ENCODE measurements at places on chromosomes 3 and 15.
A peak's percentile ranks its signal among the peaks of the same experiment; 100 is the strongest.

DNA sequence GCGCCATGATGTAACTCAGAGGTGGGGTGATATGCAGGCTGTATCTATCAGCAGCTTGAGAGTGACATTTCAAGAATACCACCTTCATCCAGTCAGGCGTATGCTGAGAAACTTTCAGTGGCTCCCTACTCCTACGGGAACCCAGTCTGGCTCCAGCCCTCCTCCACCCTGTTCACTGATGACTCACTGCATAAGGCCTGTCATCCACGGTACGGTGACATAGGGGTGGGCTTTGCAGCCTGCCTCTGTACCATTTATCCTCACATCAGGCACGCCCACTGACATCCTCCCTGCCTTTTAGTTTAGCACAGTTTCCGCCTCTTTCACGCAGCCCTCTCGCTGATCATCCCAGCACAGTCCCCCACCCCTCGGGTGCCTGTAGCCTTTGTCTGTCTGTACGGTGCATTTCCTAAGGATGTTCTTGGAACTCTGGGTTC, 11.7 kb downstream of the PXYLP1 start:
- peak; percentile 51 for DNase-seq

GRCh38 chr3:190070622-190071347, 49.9 kb downstream of the P3H2 start:
- no peak for DNase-seq

DNA sequence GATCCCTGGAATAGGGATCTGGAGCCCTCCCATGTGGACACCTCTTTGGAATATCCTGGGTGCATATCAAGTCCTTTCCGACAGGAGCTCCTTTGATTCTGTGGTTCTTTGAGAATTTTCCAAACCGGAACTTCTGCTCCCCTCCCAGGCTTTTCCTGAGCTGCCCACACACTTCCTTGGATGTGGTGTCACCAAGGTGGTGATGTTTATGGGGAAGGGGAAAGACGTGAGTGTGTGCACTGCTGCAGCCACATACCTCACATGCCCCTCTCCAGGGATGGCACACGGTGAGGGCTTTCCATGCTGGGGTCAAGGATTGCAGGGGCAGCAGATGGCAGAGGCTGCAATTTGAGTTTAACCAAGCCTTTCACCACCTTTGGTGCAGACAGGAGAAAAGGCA, 27.9 kb upstream of the PSTPIP1 start:
- no peak for DNase-seq

DNA sequence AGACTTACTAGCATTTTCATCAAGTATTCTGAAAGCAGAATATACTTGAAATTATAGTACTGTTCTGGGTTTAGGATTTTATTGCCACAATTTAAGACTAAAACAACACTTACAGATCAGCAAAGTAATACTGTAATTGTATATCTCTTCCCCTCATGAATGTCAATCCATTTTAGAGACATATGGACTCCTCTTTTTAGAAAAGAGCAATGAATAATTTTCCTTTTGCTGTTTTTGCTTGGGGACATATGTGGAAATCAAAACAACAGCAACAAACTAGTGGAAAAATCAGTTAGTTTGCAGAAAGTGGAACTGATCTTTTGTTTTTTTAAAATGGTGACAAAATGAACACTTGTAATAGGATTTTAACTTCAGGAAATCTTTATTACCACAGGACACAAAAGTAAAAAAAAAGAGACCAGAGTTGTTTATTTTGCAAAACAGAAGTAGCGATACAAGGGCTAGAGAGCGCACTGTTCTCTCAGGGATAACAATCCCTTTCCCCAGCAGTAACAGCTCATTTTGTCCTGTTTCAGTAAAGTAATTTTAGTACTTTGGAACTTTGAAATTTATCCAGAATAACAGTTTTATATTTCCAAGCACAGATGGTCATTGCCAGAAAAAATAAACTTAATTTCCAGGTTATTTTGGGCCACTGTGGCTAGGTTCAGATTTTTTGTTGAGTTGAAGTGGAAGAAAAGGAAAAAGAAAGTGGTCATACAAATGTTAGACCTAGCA, 17.1 kb downstream of the LEKR1 start:
- DNase-seq, result no peak

- DNase-seq, result no peak
Observed at GRCh38 chr15:68379058-68379758, 52.8 kb downstream of the ITGA11 start.

DNA sequence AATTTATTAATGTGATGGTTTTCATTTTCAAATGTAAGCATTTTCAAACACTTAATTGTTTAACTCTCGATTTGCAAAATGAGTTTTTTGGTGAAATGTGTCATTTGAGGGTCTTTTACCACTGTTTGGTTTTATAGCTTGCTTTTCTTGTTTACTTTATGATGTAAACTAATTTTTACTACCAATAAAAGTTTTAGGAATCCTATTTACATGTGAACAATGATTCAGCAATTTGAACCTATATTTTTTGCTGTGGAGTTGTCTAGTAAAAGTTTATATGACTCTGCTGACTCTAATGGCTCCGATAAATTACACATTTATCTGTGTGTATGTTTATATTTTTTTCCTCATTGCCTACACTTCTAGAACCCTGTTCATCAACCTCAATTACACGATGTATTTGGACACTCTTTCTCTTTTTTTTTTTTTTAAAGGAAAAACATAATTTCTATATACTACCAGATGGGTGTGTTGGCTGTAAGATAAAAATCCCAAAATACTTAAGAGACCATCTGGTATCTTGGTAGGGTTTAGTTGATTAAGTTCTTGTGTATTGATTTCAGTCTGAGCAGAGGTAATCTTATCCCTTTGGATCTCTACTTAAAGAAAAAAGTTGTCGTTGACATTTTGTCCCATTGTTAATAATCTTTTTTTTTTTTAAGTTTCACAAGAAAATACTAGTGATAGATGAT, 89.5 kb downstream of the PTPRG start:
- DNase-seq, result no peak

DNA sequence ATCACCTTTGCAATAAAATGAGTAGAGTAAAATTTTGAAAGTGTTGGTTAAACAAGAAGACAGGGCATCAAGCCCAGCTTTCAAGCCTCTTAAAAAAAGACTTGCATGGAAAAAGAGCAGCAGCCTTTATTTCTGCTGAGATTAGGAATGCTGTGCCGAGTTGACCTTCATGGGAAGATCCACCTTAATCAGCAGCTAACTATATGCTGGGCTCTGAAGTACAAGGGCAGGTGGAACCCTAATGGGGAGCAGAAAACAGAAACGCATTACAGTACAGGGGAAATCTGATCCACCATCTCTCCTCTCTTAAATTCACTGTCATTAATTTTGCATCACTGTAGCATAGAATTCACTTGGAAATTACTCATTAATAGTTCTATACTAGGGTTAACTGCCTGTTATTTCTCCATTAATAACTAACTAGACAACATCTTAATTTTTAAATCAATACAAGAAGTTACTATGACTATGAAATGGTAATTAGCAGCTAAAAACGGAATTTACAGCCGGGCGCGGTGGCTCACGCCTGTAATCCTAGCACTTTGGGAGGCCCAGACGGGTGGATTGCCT, 133.6 kb downstream of the GHSR start:
- no peak for DNase-seq

- no peak for DNase-seq
Observed at GRCh38 chr15:82643992-82644391, 3.2 kb downstream of the CPEB1 start.

Data from stimulated activated naive CD4-positive, alpha-beta T cell (primary cell).